ENCODE measurements at places on chromosomes 5 and 9.

- no peak for DNase-seq
Measured at GRCh38 chr9:73243078-73243477, 91.4 kb downstream of the ANXA1 start.

- no peak for DNase-seq
Measured at GRCh38 chr5:10825897-10826644, 65.0 kb upstream of the DAP start.

DNA sequence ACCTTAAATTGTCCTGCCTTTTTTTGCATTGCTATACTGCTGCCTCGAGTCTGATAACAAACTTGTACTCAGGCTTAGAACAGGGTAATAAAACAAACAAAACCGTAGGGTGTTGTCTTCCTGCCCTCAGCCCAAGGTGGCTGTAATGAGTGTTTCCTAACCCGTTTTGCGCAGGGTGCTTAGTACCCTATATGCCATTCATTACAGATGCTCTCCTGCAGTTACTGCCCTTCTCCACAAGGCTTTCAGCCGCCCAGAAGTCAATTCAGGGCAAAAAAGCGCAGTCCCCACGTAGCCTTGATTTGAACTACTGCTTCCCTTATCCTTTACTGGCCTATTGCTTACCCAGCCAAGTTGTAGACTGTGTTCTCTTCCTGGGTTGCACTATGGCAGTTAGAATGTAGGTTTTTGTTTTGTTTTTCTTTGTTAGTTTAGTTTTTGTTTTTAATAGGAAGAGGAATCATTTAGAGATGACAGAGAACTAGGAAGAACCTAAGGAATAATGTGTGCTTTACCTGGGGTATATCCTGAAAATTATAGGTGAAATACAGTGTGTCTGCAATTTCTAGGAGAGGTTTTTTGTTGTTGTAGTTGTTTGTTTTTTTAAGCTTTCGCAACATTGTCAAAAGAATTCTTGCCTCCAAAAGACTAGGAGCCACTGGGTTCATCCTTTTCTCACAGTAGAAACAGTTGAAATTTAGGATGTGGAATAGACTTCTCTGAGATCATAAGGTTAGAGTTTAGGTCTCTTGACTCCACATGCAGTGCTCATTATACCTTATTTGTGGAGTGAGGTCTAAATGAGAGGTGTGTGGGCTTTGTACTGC lies 1.3 kb downstream of the HMGXB3 start:
- DNase-seq, result no peak

GRCh38 chr9:131254626-131255025 lies 21.7 kb downstream of the FAM78A start:
- no peak for DNase-seq

- DNase-seq, result no peak
Measured at GRCh38 chr9:4844056-4844838, 51.5 kb downstream of the RCL1 start.

- DNase-seq, result no peak
Measured at GRCh38 chr5:172235132-172235780, 41.3 kb downstream of the EFCAB9 start.

GRCh38 chr9:36029765-36030528 lies 6.8 kb upstream of the RECK start:
- DNase-seq, result no peak

- no peak for DNase-seq
Measured at GRCh38 chr5:54803471-54804011, 181.9 kb downstream of the ESM1 start.

DNA sequence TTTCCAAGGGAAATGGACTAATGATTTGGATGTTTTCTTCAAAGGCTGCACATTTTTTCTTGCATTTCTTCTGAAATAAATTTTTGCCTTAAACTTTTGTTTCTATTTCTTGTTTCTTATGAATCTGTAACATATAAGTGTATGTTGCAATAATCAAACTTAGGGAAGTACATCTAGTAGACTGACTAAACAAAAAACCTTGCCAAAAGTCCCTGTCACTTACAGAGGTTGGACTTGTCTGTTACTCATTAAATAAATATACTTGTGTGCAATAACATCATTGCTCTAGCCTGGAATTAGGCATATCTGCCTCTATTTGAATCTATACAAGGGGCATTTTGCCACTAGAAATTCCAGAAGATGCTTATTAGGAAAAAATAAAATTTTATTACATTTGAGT lies 56.6 kb downstream of the C6 start:
- DNase-seq, result no peak

DNA sequence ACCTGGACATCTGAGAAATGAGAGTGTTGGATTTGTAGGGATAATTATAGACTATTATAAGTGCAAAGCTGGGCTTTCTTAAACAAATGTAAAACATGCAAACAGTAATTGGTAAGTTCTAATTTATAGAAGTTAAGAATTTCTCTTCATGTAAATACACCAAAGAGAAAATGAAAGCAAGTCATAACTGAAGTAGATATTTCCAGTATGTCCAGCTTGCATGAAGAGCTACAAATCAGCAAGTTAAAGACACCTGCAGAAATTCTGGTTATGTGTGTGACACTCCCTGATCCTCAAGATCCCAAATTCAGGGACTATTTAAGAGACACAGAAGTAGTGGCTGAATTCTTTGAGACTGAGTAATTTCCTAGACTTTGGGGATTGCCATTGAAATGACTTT lies 308.9 kb downstream of the TLE4 start:
- DNase-seq, result no peak

- DNase-seq, result no peak
Measured at GRCh38 chr5:9838916-9839315, 208.8 kb upstream of the TAS2R1 start.

- no peak for DNase-seq
Measured at GRCh38 chr5:122291000-122291901, 20.8 kb upstream of the SNCAIP start.

GRCh38 chr9:14427419-14427818 lies 113.5 kb upstream of the NFIB start:
- DNase-seq, result no peak

GRCh38 chr5:132132138-132132537 lies 58.5 kb downstream of the CSF2 start:
- no peak for DNase-seq

DNA sequence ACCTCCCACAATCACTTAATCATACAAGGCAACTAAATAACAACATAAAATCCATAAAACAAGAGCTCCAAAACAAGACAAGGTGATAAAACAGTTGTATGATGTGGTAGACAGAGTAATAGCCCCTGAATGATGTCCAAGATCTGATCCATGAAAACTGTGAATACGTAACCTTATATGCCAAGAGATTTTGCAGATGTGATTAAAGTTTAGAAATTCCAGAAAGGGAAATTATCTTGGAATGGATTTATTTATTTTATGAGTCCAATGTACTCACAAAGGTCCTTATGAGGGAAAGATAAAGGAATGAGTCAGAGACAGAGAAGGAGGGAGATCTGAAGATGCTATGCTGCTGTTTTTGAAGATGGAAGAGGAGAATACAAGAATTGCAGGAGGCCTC lies 1775.7 kb upstream of the C9orf72 start:
- DNase-seq, result no peak

Data from heart right ventricle (tissue), 16 donors.